Omental fat pad (tissue), 4 donors: ENCODE measurements at places on chromosomes 2 and 18.

- no peak for DNase-seq
Observed at GRCh38 chr2:164784376-164784775, 57.2 kb downstream of the COBLL1 start.

GRCh38 chr18:9701609-9702349 is 6.3 kb upstream of the RAB31 start:
- no peak for DNase-seq

DNA sequence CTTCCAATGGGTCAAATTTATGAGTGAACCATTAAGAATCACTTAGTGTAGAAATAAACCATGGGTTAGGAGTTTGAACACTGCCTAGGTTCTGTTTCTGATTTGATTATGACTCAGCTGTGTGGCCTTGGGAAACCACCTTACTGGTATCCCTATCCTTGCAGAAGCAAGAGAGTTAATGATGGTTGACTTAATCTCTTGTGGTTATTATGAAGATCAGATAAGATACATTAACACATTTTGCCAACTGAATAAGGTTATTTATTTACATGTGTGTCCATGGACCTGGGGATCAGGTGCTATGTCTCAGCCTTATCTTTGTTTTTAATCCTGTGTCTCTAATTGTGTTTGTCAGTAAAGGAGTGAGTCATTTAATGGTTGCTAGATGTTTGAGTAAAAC is 5.4 kb upstream of the KCNJ13 start:
- DNase-seq, result no peak

GRCh38 chr2:28433935-28434599 is 41.4 kb downstream of the FOSL2 start:
- no peak for DNase-seq

DNA sequence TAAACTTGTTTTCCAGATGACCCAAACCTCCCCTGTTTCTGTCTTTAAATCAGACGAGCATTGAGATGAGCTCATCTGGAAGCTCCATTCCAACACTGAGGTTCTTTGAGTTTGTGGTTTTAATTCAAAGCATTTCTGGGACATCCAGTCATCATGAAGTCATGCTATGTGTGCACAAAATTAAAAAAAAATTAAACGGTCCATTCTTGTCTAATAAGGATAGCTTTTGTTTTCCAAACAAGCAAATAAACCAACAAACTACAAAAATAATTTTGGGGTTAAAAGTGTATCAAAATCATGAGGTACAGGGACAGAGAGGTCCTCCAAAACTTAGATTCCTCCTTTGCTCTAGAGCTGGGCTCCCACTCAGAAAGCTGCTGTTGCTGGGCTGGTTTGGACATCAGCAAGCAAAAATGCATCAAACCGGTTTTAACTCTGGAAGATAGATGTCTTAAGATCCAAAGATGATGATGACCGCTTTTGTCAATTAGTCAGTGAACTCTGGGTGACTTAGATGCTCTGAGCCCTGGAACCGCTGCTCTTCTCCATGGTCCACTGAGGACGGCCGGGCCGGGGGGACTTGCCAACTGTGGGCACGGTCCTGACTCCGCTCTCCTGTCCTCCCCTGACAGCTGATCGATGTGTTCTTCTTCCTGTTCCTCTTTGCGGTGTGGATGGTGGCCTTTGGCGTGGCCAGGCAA is 65.4 kb downstream of the TRPM8 start:
- DNase-seq, result no peak

DNA sequence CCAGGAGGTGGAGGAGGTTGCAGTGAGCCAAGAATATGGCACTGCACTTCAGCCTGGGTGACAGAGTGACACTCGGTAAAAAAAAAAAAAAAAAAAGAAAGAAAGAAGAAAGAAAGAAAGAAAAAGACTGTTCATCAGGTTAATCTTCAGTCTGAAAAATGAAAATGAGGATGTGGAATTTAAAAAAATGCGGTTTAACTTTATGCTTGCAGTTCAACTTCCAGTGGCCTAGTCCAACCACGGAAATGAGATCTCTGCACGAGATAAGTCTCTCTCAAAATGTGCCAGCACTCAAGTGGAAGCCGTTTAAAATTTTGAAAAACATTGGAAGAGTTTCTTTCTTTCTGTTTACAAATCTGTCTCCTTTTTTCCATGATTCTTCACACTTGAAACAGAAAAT is 112.1 kb downstream of the DOCK10 start:
- DNase-seq, result no peak

- DNase-seq, result no peak
Observed at GRCh38 chr18:57009844-57010243, 137.0 kb upstream of the BOD1L2 start.

GRCh38 chr2:68231061-68231372 is 21.3 kb downstream of the PPP3R1 start:
- no peak for DNase-seq

- DNase-seq, result no peak
Observed at GRCh38 chr2:98795891-98796676, 65.2 kb upstream of the MGAT4A start.

DNA sequence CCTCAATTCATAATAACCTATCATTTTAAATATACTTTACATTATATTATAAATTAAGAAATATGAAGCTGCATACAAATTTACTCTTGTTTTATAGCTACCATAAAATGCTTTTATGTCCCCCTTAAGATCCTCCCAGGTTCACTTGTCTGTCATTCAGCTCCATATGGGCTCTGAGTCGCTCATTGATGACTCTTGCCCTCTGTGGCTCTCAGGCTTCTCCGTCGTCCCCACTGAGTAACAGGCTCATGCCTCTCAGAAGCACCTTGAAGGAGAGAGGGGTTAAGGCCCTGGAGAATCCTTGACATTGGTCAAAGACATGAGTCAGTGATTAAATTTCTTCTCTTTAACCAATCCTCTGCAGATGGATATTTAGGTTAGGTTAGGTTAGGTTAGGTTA is 6.2 kb upstream of the MCM6 start:
- DNase-seq, result no peak

- DNase-seq, result no peak
Observed at GRCh38 chr2:188497726-188498125, 206.1 kb downstream of the GULP1 start.

DNA sequence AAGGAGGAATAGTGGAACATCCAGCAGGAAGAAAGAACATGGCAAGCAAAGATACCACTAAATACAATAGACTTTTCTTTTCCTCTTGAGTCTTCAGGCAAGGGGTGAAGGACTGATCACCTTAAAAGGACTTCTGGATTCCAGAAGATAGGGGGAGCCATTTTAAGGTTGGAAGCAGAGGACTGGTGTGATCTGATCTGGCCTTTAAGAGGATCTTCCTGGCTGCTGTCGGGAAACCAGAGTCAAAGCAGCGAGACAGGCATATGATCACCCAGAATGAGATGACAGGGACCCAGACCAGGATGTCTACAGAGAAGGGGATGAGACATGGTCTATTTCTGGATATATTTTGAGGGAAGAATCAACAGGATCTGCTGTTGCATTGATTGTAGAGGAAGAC is 558.0 kb downstream of the STK39 start:
- no peak for DNase-seq

DNA sequence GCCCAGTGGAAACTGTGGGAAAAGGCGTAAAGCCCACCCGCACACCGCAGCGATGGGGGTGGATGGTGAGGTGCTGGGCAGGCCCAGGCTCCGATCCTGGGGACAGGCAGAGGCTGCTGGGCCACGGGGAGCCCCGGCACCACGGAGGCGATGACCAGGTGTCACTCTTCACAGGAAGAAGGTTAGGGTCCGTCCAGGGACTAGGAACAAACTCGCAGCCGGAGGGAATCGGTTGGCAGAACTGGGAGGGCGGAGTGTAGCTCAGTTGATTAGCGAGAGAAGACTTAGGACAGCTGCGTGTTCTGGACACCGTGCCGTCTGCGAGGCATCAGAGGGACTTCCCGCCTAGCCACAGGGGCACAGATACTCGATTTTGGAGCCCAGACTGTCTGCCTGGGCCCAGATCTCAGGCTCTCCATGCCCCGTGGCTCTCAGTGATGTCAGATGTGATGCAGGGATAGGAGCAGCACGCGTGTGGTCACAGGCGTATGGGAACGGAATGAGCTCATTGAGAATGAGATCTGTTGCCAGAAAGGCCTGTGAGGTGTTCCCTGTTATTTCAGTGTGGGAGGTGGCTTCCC is 16.1 kb upstream of the ALLC start:
- no peak for DNase-seq

GRCh38 chr2:102289129-102289528 is 22.2 kb upstream of the IL1RL1 start:
- DNase-seq, result no peak

GRCh38 chr2:10297959-10298531 is 4.7 kb upstream of the HPCAL1 start:
- no peak for DNase-seq

DNA sequence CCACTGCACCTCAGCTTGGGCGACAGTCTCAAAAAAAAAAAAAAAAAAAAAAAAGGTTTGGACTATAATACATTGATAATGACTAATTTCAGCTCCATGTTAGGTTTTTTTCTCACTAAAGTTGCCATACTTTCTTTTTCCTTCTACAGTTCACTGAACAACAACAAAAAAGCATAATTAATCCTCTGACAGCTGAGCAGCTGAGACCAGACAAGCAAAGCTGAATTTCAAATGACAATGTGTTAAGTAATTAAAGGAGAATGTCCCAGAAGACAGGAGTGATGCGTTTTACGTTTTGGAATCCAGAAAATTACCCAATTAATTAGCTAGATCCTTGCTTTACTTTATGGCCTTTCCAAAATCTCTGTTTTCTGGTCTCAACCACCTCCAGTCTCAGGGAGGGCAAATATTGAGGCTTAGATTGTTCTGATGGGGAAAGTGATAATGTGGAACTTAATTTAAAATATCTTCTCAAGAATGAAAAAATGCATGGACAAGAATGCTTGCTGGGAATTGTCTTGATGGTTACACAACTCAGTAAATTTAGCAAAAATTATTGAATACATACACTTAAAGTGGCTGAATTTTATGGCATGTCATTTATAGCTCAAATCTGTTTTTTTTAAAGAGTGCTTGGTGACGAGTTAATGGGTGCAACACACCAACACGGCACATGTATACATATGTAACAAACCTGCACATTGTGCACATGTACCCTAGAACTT is 17.4 kb upstream of the RMDN2 start:
- DNase-seq, result no peak
